ENCODE measurements at places on chromosomes 7 and 10. TPM values are rescaled to one million over a fixed set of nuclear protein-coding genes. Genes with fewer than 3 reads are reported as not detected.

The ATG9B gene
- 0.26 TPM for total RNA-seq

The ARHGEF35 gene
- total RNA-seq = 25.8 TPM

The TUBAL3 gene
- 0.26 TPM for total RNA-seq

The SCART1 gene
- total RNA-seq = 1.1 TPM

The COL17A1 gene
- 626 TPM for total RNA-seq

- DNase-seq = no peak
Measured at GRCh38 chr10:6885284-6885683, 305.2 kb upstream of the PRKCQ start.

- DNase-seq = no peak
Measured at GRCh38 chr10:51574248-51575048, 124.9 kb downstream of the CSTF2T start.

DNA sequence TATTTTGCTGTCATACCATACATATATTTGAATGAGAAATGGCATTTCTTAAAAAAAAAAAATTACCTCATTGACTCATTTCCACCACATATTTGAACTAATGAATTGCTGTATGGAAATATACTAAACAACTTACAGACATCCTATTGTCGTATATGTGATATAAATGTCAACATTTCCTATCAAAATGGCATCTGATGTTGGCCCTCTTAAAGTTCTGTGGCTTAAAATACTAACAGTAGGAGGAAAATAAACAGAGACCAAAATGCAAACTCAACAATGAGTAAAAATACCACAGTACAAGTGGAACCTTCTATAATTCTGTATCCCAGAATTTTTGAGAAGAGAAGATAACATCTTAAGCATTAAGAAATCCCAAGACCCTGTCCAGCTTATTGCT lies 405.6 kb upstream of the GALNT17 start:
- DNase-seq = no peak

- DNase-seq = no peak
Measured at GRCh38 chr10:96450529-96451207, 63.1 kb downstream of the TLL2 start.

DNA sequence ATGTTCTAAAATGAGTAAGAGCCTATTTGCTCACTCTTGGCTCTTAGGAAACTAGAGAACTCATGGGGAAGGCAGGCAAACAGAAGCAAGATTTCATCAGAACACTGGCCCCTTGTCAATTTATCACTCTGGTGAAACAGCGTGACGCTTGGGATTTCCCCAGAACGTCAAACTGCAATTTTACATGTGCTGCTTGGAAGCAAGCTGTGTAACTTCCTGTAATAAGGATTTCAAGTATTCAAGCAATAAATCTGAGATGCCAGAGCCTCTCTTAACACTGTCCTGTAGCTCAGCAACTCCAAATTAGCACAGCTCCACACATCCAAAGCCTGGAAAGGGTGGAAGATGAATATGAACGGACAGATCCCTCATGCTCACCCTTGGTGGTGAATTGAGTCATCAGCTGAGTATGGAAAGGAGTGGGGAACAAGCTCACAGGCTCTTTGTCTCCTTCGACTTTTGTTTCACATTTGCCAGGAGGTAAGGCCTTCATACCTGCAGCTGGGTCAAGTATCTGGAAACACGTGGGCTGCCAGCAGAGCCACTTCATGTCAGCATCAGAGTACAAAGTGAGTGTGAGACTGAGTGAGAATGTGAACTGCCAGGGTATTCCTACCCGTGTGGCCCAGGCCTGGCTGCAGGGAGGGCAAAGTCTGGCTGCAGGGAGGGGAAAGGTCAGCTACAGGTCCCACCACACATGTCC lies 140.4 kb upstream of the NAMPT start:
- peak; percentile 100 for DNase-seq

GRCh38 chr10:1210667-1211066 lies 154.5 kb downstream of the WDR37 start:
- DNase-seq = no peak

DNA sequence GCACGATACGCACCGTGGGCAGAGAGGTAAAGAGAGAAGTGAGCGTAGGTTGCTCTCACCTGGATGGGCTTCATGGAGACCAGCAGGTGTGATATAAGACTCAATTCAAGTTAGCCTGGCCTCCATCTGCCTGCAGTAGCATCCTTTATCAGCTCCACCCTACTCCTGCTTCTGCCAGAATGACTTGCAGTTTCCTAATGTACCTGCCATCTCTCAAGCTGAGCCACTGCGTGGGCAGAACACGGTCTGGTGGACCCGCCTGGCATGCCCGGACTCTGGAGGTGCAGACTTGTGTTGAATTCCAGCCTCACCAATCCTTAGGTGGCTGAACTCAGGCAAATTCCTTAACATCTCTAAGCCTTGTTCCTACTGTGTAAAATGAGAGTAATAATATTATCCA lies 64.3 kb downstream of the STEAP1B start:
- DNase-seq = no peak

DNA sequence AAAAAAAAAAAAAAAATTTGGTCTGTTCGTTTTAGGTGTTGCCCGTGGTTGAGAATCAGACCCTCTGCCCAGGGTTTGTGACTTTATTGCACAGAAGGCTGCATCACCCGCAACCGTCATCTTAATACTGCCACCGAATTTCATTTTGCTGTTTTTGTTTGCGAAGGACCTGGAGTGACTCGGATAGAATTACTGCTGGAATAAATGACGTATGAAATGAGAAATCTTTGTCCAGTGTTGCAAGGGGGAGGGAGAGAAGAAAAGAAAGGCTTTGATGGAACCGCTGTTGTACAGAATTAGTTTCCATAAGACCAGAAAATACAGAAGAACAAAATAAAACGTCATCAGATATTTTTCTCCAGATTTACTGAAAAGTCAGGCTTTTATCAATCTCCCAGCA lies 103.3 kb downstream of the GALNT17 start:
- no peak for DNase-seq

GRCh38 chr10:132904181-132904813 lies 38.1 kb downstream of the CFAP46 start:
- DNase-seq = no peak

DNA sequence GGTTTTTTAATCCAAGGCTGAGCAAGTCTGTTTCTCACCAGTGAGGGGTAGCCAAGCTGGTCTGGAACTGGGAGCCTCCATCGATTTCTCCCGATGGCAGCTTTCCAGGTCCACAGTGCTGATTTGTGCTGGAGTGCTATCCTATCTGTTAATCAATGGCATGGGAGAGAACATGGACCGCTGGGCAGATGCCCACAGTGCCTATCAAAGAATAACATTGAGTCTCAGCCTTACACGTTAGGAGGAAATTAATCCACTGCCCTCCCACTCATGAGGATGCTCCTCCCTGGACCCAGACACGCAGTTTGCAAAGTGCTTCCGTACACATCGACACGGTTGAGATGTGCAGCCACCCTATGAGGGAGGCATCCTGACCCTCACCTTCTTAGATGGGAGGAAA lies 36.0 kb upstream of the CUX1 start:
- no peak for DNase-seq

DNA sequence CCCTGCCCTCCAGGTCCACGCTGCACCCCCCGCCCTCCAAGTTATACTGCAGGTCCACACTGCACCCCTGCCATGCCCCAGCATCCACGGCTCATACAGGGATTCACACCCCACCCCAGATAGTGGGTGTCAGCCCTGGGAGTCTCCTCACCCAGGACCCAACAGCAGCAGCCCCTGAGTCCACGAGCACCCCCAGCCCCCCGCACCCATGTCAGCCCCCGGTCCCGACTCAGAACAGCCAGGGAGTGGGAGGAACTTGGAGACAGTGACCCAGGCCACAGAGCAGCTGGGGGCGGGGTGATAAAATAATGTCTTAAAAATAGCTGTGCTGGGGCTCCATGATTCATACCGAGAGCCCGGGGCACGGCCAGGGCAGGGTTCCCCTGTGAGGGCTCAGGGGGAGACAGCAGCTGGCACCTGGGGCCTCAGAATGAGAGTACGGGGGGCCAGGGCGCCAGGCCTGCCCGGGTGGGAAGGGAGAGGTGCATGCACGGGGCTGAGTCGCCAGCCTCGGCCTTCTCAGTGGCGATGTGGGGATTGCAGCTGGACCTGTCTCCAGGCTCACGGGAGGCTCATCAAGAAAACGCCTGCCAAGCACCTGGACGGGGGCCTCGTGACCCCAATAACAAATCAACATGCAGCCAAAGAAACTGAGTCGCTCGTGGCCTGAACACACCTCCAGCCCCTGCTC lies 29.8 kb downstream of the ADAP1 start:
- DNase-seq = no peak

GRCh38 chr7:45246339-45246738 lies 88.7 kb downstream of the RAMP3 start:
- no peak for DNase-seq

DNA sequence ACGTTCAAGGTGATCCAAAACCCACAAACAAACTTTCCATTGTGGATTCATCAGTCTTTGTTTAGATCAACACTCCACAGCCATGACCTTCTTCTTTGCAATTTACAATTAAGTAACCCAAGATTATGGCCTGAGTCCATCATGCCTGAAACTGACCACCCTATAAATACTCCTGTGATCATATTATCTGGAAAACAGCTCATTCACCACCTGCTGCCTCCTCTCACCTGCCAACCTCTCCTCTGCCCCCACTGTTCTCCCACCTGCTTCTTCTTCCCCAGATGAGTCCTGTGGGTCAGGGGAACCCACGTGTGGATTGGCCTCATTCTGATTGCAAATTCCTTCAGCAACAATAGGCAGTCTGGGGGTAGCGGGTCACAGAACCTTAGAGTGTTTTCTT lies 81.4 kb downstream of the ABLIM1 start:
- DNase-seq = no peak

All from bronchial epithelial cell (primary cell).